ENCODE measurements at places on chromosomes 7 and 10.

DNA sequence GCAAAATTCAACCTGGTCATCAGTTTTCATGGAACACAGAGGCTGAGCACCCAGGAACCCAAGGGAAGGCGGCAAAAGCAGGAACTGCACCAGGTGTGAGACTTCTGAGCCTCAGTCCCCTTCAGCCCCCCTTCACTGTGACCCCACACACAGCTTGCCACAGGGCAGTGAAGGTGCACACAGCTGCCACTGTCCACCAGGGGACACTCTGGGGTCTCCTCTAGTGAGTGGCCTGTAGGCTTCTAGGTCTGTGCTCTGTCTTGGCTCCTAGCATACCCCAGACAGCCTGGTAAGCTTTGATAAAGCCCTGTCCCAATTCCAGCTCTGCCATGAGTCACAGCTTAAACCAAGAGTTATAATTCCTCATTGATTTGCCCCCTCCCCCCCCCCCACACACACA is 12.1 kb downstream of the KCNH2 start:
- no peak for DNase-seq

- DNase-seq: no peak
Measured at GRCh38 chr7:143300959-143301935, 13.1 kb downstream of the CASP2 start.

DNA sequence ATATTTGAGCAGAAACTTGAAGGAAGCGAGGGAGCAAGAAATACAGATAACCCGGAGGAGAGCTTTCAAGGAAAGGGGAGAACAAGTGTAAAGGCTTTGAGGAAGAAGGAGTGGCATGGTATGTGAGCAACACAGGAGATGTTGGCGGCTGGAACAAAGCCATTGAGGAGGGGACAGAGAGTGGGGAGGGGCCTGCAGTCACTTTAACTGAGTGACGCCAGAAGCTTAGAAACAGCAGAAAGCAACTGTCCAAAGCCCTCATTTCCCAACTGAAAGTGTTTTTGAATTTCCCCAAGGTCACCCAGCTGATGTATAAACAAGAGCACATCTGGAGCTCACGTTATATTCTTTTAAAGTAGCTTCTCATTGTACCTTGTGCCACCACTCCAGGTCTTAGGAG is 19.1 kb downstream of the AUTS2 start:
- DNase-seq: no peak

DNA sequence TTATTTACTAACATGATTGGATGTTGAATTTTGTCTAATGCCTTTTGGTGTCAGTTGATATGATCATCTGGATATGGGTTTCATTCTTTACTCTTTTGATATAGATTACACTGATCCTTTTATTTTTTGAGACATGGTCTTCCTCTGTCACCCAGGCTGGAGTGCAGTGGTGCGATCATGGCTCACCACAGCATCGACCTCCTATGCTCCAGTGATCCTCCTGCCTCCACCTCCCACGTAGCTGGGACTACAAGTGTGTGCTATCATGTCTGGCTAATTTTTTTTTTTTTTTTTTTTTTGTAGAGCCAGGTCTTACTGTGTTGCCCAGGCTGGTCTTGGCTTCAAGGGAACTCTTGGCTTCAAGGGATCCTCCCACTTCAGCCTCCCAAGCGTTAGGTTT is 27.1 kb downstream of the BMS1 start:
- no peak for DNase-seq

GRCh38 chr7:85023066-85023712 is 163.7 kb downstream of the SEMA3D start:
- DNase-seq: no peak
